Neural crest cell (in vitro differentiated cells): ENCODE measurements at places on chromosomes 2 and 18. TPM values are rescaled to one million over a fixed set of nuclear protein-coding genes. Genes with fewer than 3 reads are reported as not detected.

Gene UNC80
- 2.5 and 2.8 TPM in 2 replicates for total RNA-seq

Gene NDUFAF7
- 21.9 and 25.1 TPM in 2 replicates for total RNA-seq

GRCh38 chr2:80001701-80002101 is 302.9 kb downstream of the LRRTM1 start:
- H3K27me3 ChIP-seq, result peaks cover 8% of the 10 kb centered on the region
- no peak overlapping the region for H3K4me3 ChIP-seq
- H3K36me3 ChIP-seq, result no peaks in the 10 kb centered on the region
- no peaks in the 10 kb centered on the region for H3K4me1 ChIP-seq

DNA sequence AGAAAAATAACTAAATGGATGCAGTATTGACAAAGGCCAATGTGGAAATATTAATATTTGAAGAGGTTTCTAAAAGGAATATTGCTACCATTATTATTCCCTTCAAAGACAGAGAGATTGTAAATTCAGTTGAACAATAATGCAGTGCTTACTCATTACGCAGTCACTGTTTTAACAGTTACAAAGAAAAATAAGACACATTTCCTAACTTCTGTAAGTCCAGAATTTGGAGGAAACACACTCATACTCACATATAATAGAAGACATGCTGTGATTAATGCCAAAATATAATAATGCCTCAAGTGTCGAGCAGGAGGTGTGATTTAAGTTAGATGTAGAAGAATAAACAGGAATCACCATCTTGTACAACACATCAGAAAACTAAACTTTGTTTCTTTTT is 389.2 kb downstream of the FBXO15 start:
- no peak for DNase-seq
- no peak overlapping the region for H3K27ac ChIP-seq
- H3K27me3 ChIP-seq, result no peaks in the 10 kb centered on the region
- no peak overlapping the region for H3K4me3 ChIP-seq
- H3K36me3 ChIP-seq, result no peaks in the 10 kb centered on the region
- no peaks in the 10 kb centered on the region for H3K4me1 ChIP-seq

DNA sequence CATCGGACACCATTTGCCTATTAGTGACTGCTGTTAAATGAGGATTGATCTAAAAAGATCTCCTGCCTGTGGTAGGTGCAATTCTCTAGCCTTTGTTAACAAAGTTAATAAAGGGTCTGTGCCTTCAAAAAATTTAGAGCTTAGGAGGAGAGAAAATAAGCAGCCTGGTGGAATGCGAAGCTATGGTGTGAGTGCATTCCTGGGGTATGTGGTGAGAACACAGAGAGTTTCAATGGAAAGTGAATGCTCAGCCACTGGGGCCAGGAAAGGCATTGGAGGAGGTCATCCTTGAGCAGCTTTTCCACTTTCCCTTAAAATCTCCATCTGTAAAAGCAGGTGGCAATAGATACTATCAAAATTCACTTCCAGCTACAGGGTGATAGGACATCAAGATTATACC is 331.2 kb upstream of the LRATD1 start:
- no peaks in the 10 kb centered on the region for H3K4me1 ChIP-seq
- H3K27ac ChIP-seq, result no peak overlapping the region
- no peak overlapping the region for H3K4me3 ChIP-seq
- no peaks in the 10 kb centered on the region for H3K27me3 ChIP-seq
- no peak for DNase-seq

GRCh38 chr18:31741097-31741735 is 19.5 kb downstream of the SLC25A52 start:
- H3K27ac ChIP-seq, result no peak overlapping the region
- no peaks in the 10 kb centered on the region for H3K4me1 ChIP-seq
- peaks cover 2% of the 10 kb centered on the region for H3K36me3 ChIP-seq
- no peaks in the 10 kb centered on the region for H3K27me3 ChIP-seq
